ENCODE measurements at places on chromosomes 1 and 21. TPM values are rescaled to one million over a fixed set of nuclear protein-coding genes. Genes with fewer than 3 reads are reported as not detected.

EPHB2 gene
- total RNA-seq = 24.9 TPM

DENND4B gene
- total RNA-seq = 14.9 TPM

GLMP gene
- 62.4 TPM for total RNA-seq

LCE1B gene
- total RNA-seq = not detected

LRRN2 gene
- not detected for total RNA-seq

GPX7 gene
- 31.0 TPM for total RNA-seq

PTGFR gene
- total RNA-seq = 77.5 TPM

PFKFB2 gene
- 9.0 TPM for total RNA-seq

CELA3A gene
- total RNA-seq = not detected

CRNN gene
- total RNA-seq = not detected

LRRC38 gene
- total RNA-seq = not detected

HCN3 gene
- 0.08 TPM for total RNA-seq

All from fibroblast of the aortic adventitia (primary cell).